ENCODE measurements at places on chromosomes 5 and 9.

DNA sequence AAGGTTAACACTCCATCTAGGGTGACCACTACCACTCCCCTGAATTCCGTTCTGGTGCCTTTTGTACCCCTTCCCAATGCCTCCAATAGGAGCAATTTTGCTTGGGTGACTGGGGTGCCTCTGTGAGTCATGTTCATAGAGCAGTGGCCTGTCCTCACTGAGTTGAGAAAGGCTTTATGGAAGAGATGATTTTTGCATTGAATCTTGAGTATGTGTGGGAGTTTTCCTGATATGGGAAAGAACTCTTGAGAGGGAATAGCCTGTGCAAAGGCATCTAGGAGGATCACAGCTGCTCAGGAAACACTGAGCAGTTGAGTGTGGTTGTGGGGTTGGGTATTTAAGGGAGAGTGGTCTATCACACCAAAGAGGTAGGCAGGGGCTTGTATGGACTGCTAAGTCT, 16.2 kb downstream of the C9orf43 start:
- no peak for DNase-seq

DNA sequence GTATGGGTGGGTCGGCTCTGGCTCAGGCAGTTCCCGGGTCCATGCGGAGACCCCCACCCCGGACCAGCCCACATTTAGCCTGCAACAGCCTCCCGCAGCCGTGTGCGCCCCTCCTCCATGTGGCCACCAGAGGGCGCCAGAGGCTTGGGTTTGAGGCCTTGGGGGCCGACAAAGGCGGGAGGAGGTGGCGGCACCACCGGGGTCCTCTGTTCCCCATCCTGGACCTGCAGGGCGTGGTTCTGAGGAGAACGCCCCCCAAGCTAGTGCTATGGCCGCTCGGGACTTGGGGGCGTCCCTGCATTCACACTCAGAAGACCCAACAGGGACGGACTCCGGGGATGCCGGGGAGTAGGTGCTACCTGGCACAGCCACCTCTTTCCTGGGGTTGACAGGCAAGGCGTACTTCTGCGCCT, 16.5 kb downstream of the ASS1 start:
- DNase-seq, result peak; percentile 41

- DNase-seq, result no peak
These were observed 8.0 kb downstream of the SIL1 start for GRCh38 chr5:139190125-139190524.

DNA sequence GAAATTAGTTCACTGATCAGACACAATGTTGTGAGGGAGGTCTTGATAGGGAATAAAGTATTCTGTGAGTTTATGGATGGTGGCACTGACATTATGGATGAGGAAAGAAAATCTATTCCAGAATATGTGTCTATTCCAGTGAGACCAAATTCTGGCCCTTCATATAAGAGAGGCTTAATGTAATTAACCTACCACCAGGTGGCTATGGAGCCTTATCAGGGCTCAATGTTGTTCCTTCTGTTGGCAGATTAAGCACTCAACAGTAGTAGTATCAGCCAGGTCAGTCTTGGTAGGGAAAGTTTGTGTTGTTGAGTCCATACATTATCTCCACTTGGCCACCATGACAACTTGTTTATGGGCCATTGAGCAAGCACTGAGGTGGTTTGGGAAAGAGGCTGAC, 41.7 kb upstream of the BARX1 start:
- DNase-seq, result no peak

- DNase-seq, result no peak
These were observed 2.3 kb downstream of the CLTA start for GRCh38 chr9:36193023-36193422.

DNA sequence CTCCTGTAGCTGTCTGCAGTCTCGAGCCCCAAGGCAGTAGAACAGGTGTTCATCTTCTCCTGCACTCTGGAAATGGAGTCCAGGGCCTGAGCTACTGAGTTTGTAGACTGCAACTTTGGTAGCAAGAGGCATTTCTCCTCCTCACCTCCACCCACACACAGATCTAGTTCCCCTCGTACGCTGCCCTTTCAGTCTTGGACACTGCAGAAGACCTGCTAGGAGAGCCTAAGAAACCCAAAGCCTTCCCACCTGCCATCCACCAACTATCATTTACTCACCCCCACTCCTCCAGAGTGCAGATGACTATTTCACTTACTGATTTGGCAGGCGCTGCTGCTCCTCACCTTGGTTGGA, 59.0 kb downstream of the KCNIP1 start:
- DNase-seq, result no peak

DNA sequence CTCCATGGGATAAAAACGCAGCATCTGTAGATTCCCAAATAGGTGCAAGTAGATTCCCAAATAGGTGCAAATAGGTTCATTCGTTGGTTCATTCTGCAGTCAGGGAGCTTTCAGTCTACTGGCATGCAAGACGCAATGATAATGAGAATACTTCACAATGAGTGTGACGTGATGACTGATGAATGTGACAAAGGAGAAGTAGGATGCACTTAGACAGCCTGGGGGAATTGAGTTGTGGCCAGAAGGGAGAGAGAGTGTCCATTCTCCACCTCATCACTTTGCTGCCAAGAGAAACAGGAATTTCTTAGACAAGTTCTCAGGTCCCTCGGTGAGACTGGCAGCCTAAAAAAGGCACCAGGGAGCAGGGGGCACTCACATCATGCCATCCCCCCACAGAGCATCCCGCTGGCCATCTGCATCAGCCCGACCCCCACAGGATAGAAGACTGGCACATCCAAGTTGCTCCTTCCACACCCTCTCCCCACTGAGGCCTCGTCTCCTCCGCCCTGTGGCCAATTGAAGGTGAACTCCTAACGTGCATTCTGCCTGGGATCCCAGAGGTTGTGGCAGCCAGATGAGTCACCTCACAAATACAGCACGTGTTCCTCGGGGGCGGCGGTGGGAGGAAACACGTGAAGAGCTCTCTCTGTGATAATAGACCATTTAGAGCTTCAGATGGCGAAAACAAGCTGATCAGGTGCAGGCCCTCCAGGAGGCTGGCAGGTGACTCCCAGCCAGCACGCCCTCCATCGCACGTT, 19.9 kb upstream of the KCNIP1 start:
- DNase-seq, result no peak

- DNase-seq, result no peak
These were observed 264.7 kb downstream of the TRIM32 start for GRCh38 chr9:116951588-116952435.

GRCh38 chr9:85600675-85601263, 141.0 kb downstream of the AGTPBP1 start:
- no peak for DNase-seq

DNA sequence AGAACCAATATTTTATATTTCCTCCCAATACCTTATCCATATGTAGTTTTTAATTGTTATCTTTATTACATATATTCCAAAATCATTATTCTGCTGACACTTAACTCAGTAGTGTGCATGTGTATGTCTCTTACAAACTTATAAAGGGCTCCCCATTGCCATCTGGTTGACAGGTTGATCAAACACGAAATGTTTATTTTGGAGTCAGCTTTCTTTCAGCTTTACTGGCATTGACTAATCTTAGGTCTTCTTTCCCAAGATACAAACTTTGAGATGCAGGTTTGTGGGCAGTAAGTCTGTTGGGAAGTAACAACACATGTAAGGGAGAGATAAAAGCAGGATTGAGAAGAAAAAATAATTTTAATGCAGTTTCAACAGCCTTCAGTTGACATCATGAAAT, 716.0 kb upstream of the CHD1 start:
- no peak for DNase-seq

DNA sequence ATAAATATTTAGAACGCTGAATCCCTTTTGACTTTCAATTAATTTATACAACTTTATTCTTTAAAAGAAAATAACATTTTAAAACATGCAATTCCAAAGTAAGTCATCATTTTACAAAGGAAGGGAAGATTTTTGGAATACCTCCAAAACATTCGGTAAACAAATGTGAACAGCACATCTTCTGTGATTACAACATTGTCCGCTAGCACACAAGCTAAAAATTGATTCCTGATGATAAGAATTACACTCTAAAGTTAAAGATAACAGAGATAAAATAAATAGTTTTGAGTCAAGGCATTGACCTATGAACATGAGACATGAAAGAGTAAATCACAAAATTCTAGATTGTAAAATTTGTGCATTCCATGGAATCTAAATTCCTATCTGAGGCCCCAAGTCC, 56.2 kb upstream of the TRAF1 start:
- no peak for DNase-seq
